ENCODE measurements at places on chromosomes 12 and 14.
A peak's percentile ranks its signal among the peaks of the same experiment; 100 is the strongest.

GRCh38 chr14:95294834-95295599 lies 24.7 kb downstream of the CLMN start:
- DNase-seq: no peak

DNA sequence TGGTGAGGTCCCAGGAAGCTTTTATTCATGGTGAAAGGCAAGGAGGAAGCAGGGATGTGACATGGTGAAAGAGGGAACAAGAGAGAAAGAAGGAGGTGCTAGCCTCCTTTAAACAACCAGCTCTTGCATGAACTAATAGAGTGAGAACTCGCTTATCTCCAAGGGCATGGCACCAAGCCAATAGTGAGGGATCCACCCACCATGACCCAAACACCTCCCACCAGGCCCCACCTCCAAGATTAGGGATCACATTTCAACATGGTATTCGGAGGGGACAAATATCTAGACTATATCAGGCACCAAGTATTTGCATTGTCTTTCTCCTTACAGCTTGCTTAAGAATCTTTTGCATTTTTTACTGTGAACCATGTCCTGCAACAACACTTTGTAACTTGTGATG lies 91.9 kb upstream of the DHRS4 start:
- no peak for DNase-seq

- DNase-seq: no peak
Observed at GRCh38 chr14:34650786-34651584, 21.0 kb upstream of the SNX6 start.

GRCh38 chr12:84502180-84502860 lies 410.3 kb downstream of the SLC6A15 start:
- DNase-seq: no peak

DNA sequence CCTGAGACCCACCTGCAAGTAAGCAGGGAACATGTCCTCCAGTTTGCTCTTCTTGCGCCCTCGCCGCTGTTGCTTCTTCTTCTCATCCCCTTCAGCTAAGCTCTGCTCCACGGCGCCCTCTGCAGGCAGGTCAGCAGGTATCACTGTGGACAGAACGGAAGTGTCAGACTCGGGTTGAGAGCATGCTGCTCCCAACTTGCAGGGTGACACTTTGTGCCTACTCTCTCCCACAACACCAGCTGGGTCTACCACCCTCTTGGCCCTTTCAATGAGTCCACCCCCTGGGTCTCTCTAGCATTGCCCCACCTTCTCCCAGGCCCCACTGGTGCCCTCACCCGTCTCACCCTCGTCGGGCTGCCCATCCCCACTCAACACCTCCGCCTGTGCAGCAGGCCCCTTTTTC lies 16.7 kb downstream of the KMT2D start:
- DNase-seq: peak; percentile 82

Measured in CD4-positive, alpha-beta T cell treated with Interleukin-2 at 100 ng/mL for 4 hours (primary cell).